ENCODE measurements at places on chromosomes 2 and 18.

DNA sequence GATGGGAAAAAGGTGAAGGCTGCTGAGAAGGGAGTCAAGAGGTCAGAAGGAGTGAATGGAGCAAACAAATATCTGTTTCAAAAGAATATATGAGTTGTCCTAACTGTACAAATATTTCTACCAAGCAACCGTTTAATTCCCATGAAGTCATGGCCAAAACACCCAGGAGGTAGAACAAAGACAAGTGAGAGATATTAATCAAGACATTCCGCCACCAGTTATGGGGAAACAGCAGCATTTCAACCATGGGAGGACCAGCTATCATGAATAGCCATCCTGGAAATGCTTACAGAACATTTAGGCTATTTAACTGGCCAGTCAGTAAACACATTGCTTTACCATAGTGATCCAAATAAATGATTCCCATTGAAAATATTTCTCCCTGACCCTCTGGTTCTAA is 396.3 kb downstream of the IRS1 start:
- DNase-seq = no peak

DNA sequence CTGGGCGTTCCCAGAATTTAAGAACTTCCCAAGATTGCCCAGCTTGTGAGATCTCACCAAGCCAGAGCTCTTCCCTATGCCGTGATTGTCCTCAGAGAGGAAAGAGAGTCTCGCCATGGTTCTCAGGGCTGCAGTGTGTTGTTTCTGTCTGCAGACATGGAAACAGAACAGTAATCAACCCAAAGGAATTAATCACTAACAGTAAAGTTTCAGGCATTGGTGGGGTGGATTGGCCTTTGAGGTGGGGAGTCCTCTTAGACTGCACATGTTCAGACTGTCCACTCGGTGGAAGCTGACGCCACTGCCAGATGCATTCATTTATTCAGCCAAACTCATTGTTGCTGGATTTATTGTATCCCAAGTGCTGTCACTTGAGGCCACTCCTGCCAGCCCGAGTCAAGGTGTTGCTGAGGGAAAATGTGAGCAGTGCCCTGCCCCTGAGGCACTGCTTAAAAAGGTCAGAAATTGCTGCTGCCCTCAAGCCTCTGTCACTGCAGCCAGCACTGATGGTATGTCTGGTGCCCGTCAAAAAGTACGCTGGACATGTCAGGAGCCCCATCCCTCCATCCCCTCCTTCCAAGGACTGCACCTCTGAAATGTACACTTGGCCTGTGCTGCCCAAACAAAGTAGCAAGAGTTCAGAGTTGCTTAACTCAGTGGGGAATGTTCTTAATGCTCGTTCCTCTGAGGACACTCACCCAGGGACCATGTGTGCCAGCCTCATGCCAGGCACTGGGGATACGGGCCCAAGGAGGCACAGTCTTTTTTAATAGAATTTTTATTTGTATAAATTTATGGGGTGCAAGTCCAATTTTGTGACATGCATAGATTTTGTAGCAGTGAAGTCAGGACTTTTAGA is 201.0 kb downstream of the GLI2 start:
- DNase-seq = no peak

DNA sequence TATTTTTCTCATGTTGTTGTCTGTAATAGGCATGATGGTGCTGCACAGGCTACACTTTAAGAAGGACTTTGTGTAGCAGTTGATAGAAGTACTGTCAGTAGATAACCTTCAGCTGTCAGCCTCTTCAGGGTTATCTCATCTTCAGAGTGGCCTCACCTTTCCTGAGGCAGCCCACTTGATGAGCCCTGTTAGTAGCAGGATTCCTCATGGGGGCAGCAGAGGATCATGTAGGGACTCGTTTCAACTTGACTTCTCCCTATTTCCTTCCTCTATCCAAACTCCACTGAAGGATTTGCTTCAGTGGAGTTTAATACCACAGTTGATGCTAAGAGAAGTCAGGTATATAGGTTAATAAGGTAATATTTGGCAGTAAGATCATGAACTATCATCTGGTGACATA is 530.3 kb upstream of the FSIP2 start:
- peak; percentile 67 for DNase-seq

- DNase-seq = no peak
Observed at GRCh38 chr2:72718876-72719275, 107.0 kb downstream of the EXOC6B start.

DNA sequence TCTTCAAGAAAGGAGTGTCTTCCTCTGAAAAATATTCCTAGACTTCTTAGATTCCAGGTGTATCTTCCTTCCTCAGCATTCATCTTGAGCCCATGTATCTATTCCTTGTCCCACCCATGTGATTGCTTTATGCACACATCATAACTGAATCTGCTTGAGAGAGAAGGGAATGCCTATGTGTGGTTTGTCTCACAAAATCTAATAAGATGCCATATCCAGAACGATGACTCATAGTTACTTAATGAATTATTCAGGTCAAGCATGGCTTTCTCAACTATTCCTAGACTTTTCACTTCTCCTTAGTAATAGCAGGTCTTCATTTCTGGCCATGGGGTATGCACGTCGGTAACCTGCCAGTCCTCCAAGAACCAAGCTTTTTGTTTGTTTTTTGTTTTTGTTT is 121.8 kb downstream of the SETBP1 start:
- DNase-seq = peak; percentile 29

- DNase-seq = no peak
Observed at GRCh38 chr2:135662088-135662487, 79.6 kb upstream of the UBXN4 start.

DNA sequence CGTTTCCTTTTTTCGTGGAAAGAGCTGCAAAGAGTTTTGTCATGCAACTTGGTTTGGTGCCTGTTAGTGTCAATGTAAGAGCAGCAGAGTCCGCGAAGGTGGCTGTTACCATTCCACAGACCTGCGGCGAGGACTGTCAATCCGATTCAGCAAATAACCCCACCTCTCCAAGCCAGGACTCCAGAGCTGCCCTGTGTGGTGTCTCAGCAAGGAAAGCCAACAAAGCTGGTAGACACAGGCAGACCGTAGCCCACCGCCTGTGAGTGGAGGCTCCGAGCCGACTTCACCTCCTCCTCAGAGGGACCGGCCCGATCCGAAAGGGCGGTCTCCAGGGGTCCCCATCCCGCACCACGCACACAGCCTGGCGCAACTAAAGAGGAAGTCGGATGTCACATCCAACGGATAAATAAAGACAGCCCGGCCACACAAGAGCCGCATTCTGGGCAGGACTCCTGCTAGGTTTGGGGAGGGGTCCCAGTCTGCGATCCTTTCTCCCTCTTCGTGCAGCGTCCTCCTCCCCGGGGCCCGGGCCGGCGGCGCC is 819 bp downstream of the ANKRD44 start:
- DNase-seq = peak; percentile 37

DNA sequence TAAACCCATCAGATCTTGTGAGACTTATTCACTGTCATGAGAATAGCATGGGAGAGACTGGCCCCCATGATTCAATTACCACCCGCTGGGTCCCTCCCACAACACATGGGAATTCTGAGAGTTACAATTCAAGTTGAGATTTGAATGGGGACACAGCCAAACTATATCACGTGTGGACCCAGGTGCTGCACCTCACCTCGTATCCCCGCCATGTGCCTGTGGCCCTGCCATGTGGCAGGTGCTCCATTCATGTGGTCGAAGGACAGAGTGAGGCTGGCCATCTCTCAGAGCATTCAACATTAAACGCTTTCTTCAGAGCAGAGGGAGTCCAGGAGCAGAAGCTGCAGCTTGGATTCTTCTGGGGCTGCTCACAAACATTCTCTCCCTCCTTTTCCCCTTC is 32.3 kb downstream of the MROH2A start:
- DNase-seq = no peak

DNA sequence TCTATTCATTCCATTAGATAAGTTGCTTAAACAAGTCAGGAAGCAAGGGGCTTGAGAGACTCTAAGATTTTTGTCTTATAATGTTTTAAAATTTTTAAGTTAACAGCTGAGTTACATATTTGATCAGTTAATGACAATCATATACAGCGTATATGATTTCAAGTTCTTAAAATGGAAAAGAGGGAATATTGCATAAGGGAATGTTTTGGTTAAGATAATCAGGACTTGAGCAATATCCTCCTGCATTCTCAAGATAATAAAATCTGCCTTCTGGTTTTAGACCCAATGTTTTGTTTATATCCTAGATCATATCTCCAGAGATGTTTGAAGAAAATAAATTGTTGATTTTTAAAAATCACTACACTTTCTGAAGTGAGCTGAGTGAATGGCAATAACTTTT is 13.4 kb upstream of the DYNC1I2 start:
- DNase-seq = no peak

GRCh38 chr18:45775743-45776142 is 49.7 kb upstream of the SIGLEC15 start:
- no peak for DNase-seq

DNA sequence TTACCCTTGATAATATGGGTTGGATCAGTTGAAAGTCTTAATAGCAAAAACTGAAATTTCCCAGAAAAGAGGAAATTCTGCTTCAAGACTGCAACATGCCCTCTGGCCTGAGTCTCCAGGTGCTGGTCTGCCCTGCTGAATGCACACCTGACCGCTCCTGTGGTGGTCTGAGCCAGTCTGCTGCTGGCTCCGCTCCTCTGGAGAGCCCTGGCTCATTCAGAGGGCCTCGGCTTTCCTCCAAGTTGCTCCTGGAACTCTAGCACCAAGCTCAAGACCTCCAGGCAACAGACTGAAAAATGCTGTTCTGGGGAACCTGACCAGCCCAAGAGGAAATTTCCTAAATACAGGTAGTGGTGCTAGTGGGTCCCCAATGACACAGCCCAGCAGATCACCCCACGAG is 64.8 kb downstream of the DIPK1C start:
- DNase-seq = no peak

- no peak for DNase-seq
Observed at GRCh38 chr18:47389210-47389609, 137.8 kb upstream of the SKOR2 start.

DNA sequence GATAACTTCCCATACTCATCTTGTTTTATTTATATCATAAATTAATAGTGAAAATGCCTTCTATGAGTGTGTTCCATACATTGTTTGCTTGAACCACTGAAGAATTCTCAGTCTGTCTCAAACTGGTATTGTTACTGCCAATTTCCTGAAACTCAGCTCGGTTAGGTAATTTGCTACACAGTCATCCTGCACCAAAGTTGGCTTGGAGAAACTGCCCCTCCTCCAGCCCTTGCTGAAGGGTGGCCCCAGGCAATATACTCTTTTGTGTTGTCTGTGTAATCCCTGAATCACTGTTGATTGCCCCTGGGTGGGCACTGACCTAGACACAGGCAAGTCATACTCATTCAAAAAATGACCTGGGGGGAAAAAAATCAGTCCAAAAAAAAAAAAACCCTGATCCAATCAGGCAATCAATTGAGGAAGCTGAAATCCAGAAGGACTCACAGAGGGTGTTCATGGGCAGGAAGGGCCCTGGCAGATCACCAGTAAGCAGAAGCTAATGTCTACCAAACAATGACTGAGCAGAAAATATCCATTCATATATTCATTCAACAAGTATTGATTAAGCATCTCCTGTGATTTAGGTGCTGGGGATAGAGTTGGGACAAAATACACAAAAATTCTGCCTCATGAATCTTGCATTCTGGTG is 3.8 kb upstream of the SESTD1 start:
- no peak for DNase-seq

- DNase-seq = peak; percentile 52
Observed at GRCh38 chr2:135829378-135830135, 7.4 kb downstream of the LCT start.

- DNase-seq = no peak
Observed at GRCh38 chr2:98459496-98460175, 15.0 kb downstream of the INPP4A start.

DNA sequence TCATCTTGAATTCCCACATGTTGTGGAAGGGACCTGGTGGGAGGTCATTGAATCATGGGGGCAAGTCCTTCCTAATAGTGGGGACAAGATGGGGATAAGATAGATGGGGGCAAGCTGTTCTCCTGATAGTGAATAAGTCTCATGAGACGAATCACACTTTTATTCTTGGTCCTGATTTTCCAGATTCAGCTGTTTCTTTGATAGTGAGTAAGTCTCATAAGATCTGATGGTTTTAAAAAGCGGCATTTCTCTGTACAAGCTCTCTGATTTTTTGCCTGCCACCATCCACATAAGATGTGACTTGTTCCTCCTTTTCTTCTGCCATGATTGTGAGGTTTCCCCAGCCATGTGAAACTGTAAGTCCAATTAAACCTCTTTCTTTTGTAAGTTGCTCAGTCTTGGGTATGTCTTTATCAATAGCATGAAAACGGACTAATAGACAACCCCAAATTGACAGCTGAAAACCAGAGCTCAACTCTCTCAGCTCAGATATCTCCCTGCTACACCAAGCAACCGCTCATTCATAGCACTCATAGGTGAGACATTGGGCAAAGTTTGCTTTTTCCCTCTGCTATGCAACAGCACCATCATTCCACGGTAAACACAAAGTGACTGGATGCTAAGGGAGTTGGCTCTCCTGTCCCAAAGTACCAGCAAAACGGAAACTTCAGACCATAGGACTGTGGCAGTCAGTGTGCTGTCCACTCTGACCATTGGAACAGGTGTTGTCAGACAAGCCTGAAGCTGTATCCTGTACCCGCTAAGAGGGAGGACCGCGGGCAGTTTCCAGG is 44.9 kb upstream of the TBC1D8 start:
- DNase-seq = no peak
